Cortex of kidney (tissue), 1 donor: ENCODE measurements at places on chromosomes 16 and 17.

DNA sequence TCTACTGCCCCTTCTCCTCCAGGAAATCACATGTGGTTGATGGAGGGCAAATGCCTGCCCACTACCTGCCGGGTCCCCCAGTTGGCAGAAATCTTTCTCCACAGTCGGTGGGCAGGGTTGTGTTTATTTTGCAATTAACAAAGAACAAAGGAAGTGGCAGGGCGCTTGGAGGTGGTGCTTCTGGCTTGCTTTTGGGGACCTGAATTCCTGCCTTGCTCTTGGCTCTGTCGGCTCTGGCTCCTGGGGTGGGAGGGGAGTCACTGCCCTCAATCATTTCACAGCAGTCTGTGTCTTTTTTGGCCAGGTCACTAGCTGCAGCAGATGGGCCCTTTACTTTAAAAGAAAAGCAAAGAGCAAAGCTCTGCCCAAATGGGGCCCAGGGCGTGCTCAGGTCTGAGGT is 69.2 kb downstream of the C16orf78 start:
- no peak for DNase-seq

DNA sequence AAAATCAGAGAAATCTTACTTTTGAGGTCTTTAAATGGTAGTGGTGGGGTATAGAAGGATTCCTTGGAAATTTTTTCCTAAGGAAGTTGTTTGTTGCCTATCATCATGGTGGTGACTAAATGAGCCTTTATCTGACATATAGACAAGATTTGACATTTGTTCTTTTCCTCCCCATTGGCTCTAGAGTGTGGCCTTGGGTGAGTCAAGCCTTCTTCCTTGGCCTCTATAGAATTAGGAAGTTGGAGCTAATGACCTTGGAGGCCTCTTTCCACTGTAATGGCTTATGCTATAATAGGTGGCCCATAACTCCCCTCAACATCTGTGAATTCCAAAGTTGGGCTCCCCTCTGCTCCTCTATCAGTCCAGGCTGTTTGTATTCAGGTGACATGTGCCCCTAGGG is 79.1 kb upstream of the HNF1B start:
- no peak for DNase-seq

- DNase-seq: no peak
Measured at GRCh38 chr17:11302401-11303186, 61.6 kb downstream of the SHISA6 start.

DNA sequence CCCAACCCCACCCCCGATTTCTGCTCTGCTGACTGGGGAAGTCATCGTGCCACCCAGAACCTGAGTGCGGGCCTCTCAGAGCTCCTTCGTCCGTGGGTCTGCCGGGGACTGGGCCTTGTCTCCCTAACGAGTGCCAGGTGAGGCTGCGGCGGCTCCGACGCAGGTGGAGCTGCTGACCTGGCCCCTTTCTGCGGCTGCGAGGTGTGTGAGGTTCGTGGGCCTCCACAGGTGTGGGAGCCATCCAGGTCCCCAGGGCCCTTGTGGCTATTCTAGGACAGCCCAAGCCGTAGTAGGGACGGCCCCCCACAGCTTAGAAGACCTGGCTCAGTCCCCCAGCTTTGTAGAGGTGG is 3.0 kb downstream of the UBE2I start:
- no peak for DNase-seq

DNA sequence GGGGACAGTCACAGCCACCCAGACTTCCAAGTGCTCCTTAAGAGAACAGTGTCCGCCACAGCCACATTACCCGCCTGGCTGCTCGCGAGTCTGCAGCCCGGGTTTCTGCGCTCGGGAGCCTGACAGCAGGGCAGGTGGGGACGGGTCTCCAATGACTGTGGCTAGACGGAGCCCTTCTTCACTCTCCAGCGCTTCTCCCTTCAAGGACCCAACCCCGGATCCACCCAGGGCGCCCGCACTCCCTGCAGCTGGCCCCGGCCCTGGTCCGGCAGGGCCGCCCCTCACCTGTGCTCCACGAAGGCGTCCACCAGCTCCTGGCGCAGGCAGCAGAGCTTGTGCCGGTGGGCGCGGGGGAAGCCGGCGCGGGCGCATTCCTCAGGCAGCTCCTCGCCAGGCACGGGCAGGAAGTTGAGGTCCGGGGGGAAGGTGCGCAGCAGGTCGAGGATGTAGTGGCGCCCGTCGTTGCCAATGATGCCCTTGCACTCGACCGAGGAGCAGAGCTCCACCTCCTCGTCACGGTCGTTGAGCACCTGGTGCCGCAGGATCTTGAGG is 13.9 kb downstream of the CLUH start:
- no peak for DNase-seq
